ENCODE measurements at places on chromosomes 1 and 21.

DNA sequence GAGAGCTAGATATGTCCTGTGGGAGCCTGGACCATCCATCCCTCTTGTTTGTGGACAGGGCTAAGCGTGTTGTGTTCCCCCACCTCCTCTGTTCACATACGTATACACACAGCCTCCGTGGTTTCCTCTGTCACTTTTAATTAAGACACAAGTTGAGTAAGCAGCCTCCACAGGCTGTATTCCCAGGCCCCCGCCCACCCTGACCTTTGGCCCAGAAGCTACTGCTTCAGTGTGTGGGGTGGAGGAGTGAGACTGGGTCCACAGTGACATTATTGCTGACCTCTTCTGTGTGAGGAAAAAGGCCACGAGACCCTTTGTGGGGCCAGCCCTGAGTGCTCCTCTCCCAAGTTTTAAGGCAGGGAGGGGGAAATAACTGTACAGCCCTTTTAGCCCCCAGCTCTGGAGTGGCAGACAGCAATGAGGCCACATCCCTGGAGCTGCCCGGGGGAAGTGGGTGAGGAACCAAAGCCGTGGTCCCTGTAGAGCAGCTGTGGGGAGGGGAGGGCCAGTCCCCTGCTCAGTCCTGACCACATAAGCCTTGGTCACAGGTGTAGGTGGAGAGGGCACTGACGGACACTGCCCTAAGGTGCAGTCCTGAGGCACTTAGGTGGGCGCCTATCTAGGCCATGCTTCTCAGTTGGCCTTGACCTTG is 4.4 kb downstream of the ELOVL1 start:
- DNase-seq = no peak

DNA sequence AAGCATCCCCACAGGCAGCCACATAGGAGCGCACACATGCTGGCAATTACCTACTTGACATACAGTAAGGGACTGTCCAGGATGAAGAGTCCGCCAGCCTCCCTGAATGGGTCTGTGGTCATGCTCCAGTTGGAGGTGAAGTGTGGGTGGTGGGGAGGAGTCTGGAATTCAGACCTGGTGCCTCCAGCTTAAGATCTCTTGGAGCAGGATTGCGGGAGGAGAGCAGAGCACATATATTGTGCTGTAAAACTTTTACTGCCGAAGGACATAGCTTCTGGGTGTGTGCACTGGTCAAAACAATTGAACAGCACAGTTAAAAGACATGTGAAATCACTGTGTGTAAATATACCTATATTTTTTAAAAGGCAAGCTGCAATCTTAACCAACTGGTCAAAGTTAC is 17.9 kb downstream of the STK40 start:
- DNase-seq = no peak

GRCh38 chr1:109754738-109755137 is 9.0 kb downstream of the EPS8L3 start:
- DNase-seq = no peak

DNA sequence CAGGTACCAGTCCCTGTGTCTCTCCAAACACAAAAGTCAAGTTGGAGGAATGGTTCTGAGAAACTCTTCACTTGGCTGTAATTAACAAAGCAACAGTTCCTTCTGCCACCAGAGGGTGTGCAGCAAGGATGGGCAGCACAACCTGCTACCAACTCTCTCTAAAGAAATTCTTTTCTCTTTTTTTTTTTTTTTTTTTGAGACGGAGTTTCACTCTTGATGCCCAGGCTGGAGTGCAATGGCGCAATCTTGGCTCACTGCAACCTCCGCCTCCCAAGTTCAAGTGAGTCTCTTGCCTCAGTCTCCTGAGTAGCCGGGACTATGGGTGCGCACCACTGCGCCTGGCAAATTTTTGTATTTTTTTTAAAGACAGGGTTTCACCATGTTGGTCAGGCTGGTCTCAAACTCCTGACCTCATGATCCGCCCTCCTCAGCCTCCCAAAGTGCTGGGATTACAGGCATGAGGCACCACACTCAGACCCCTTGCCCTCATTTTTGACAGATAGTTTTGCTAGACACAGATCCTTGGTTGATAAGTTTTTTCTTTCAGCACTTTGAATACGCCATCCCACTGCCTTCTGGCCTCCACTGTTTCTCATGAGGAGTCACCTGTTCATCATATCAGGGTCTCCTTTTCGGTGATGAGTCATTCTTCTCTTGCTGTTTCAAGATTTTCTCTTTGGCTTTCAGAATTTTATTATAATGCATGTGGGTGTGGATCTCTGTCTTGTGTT is 12.1 kb upstream of the DEGS1 start:
- no peak for DNase-seq

- DNase-seq = no peak
Measured at GRCh38 chr1:18599086-18599485, 31.6 kb upstream of the PAX7 start.

DNA sequence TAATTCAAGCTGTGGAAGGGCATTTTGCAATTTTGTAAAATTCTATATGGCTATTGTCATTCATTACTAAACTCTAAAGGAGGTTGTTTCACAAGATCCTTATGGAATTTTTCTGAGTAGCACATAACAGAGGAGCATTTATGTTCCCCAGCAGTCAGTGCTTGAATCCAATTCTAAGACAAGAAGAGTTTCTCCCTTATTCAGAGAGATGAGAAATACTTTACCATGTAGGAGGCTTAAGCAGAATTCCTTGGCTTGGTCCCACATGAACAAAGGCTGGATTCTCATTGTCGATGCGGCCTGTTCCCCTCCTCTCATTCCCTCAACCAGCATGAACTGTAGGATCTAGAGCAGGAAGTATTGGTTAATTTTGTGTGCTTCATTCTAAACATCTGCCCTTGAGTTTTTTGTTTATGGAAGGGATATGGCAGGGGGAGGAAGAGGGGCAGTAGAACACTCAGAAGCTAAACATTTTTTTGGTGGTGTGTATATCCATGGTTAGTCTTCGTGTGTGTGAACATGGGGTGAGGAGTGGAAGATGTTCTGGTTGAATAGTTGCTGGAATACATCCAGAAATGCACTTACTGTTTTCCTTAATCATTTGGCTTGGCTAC is 74.3 kb downstream of the LAMC1 start:
- no peak for DNase-seq

- DNase-seq = no peak
Measured at GRCh38 chr1:39494671-39495410, 3.4 kb downstream of the BMP8A start.

DNA sequence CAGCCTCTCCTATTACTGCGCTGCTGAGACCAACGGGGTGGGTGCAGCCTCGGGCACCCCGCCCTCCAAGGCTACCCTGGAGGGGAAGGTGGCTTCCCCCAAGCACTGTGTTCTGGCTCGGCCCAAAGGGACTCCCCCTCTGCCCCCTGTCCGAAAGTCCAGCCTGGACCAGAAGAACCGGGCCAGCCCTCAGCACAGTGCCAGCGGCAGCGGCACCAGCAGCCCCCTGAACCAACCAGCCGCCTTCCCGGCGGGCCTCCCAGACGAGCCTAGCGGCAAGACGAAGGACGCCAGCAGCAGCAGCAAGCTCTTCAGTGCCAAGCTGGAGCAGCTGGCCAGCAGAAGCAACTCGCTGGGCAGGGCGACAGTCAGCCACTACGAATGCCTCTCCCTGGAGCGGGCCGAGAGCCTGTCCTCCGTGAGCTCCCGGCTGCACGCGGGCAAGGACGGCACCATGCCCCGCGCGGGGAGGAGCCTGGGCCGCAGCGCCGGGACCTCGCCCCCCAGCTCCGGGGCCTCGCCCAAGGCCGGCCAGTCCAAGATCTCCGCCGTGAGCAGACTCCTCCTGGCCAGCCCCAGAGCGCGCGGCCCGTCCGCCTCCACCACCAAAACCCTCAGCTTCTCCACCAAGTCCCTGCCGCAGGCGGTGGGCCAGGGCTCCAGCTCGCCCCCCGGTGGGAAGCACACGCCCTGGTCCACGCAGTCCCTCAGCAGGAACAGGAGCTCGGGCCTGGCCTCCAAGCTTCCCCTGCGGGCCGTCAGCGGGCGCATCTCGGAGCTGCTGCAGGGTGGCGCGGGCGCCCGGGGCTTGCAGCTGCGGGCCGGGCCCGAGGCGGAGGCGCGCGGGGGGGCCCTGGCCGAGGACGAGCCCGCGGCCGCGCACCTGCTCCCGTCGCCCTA is 533.1 kb downstream of the KIF26B start:
- no peak for DNase-seq

Data from NCI-H1048 (cell line).